ENCODE measurements at places on chromosomes 6 and 20.
A peak's percentile ranks its signal among the peaks of the same experiment; 100 is the strongest.

GRCh38 chr20:49452011-49452482, 30.4 kb downstream of the KCNB1 start:
- no peak for DNase-seq

DNA sequence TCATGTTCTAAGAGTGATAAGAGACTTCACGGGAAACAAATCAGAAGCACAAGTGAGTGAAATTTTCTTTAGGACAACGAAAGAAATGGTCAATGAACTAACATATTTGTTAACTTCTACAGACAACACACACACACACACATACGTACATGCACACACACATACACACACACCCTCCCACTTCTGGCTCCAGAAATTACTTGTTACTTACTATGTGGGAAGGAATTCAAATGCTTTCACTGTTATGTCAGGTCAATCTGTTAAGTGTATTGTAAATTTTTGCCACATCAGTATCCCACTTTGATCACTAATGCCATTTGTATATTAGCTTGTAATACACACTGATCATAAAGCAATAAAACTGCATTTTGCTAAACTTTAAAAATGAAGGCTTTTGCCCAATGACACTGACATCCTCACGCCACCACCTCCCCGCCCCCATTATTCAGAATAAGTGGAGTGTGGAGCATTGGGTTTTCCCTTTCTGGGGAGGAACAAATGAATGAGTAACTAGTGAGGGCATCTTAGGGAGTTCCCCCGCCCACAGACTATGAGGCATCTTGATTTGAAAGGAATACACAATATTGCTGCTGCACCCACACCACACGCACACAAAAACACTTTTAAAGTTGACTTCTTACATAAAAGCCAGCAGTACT, 76.2 kb downstream of the ATXN1 start:
- peak; percentile 79 for DNase-seq

- no peak for DNase-seq
Measured at GRCh38 chr20:20737158-20737557, 24.7 kb upstream of the RALGAPA2 start.

GRCh38 chr20:60941379-60941778, 310.7 kb upstream of the CDH4 start:
- DNase-seq = no peak

GRCh38 chr20:32894026-32894483, 35.3 kb downstream of the EFCAB8 start:
- DNase-seq = no peak

All from activated T-cell treated with anti-CD3 and anti-CD28 coated beads for 48 hours (primary cell).